Activated naive CD8-positive, alpha-beta T cell treated with anti-CD3 and anti-CD28 coated beads, Interleukin-2, amount 50 U/mL, for 16 hours (primary cell): ENCODE measurements at places on chromosomes 4 and X.

- no peak for DNase-seq
Observed at GRCh38 chr4:153465615-153466080, 512 bp upstream of the TMEM131L start.

DNA sequence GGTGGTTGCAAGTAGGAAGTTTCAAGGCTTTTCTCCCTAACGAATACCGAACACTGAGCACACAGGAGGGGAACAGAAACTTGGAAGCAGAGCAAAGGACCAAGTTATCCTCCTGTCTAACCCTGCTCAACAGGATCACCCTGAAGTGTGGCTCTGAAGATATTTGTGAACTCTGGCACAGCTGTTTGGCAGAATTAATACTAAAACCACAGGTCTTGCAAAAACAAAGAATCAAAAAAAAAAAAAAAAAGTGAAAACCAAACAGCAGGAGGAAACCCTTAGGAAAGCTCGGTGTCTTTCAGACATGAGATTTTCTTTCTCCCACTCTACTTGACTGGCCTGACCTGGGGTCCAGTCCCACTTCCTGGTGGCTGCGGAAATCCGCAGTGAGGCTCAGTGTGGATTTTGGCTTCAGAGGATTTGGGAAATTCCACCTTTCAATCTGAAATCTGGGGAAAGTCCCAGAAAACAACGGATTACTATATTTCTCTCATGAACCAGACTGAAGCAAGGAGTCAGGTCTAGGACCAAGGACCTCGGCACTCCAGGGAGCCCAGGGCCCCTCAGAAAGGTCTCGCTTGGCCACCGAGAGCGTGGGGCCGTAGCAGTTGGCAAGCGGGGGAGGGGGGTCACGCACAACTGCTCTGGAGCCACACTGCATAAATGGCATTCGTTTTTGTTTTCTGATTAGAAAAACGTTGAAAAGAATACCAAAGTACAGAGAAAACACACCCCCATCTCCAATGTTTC is 867 bp downstream of the TIFA start:
- no peak for DNase-seq

DNA sequence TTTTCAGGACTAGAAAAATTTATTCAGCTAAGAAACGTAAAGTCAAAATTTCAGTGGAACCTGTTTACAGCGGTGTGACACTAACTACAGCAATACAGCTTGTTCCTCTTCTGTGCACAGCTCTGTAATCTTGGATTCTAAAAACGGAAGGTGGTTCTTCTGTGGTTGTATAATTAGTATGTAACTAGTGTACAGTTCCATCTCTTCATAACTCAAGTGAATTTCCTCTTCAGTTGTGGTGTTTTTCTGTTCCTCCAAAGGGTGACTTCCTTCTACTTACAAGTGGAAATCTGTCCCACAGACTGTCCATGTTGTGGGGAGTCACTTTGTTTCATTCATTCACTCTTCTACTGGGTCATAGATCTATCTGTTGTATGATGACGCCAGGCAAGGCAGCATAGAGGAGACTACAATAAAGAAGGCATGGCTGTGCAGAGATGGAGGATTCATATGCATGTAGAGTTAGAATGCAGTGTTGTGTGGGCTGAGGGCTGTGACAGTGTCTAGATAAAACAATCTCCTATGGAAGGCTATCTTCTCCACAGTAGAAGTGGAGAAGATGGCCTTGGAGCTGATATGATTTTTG is 5.4 kb downstream of the DAPP1 start:
- no peak for DNase-seq

DNA sequence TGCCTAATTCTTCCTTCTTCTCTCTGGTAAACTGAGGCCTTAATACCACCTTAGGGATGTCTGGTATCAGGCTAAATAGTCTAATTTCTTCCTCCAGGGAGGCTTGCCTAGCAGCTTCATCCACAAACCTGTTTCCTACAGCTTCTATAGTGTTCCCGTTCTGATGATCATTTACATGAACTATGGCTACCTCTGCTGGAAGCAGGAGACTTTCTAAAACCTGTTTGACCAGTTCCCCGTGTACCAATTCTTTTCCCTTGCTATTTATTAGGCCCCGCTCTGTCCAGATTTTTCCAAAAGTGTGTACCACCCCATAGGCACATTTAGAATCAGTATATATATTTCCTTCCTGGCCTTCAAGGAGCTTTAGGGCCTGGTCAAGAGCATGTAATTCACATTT is 5.8 kb upstream of the USP38 start:
- DNase-seq = no peak

GRCh38 chr4:165612936-165613335 is 234.1 kb downstream of the CPE start:
- no peak for DNase-seq

DNA sequence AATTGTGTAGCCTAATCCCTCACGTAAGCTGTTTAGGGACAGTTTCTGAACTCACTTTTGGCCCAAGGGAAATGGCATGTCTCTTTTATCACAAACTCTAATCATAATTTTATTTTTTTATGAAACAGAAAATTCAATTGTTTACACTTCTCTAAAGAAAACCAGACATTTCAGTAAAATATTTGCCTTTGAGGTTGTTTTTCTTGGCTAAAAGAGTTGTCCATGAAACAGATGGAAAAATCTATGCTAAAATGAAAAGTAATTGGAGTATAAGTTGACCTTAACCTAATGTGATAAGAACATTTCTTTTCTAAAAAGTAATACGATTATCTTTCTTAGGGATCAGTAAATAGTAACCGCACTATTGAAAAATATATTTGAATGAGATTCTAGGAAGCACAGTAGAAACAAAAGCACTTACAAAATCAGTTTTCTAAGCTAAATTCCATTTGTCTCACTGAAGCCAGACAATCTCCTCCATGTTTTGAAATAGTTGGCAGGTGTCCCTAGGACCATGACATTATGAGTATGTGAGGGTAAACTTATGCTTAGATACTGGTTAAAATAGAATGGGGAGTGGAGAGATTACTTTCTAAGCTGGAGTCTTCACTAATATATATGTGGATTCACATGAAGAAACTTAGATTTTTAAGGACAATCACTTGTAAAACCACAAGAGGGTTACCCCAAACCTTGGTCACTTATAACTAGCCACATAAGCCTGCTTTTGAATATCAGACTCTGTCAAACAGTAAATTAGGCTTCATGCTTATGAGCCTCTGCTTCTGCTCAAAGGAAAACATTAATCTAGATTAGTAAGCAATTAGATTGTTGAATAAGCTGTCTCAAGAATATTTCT is 20.1 kb upstream of the TET2 start:
- no peak for DNase-seq

DNA sequence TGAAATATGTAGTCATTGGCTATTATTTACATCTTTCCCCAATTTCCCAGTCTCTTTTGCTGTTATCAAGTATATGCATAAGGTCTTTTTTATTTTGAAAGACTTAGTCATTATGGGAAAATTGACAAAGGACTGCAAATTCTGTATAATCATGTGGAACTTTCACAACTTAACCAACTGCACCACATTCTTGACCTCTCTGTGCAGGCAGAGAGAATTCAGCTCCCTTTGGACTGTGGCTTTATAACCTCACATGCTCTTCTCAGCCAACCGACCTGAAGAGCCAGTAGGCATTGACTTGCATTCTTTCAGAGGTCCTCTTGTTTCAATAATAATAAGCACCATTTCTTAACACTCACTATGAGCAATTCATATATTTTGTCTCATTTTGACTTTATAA is 66.9 kb downstream of the ANXA3 start:
- no peak for DNase-seq

DNA sequence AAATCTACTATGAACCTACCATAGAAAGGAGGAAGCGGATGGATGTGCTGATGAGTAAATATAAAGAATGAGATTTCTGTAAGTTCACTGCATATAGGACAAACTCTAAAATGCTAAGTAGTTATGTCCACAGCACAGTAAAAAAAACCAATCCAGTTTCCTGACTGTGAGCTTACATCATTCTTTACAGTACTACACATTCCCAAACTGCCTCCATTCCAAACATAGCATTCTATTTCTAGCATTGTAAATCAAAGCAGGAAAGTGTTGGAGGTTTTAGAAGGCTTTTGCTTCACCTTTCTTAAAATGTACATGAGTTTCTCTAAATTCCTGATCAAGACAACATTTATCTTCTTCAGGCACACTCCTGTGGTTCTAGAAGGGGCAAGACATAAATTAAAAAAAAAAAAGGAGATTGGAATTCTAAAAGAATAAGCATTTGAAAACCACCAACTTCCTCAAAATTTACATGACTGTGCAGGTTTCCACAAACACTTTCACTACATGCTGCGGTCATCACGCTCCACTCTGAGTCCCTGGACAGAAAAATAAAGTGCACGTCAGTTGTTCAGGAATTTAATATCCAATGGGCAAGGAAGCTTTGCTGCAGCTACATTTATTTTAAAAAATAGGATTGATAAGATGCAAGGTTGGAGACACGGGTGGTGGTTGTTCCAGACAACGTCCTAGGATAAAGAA is 297.6 kb upstream of the STS start:
- no peak for DNase-seq

- DNase-seq = no peak
Observed at GRCh38 chr4:150160473-150160872, 82.2 kb downstream of the DCLK2 start.

DNA sequence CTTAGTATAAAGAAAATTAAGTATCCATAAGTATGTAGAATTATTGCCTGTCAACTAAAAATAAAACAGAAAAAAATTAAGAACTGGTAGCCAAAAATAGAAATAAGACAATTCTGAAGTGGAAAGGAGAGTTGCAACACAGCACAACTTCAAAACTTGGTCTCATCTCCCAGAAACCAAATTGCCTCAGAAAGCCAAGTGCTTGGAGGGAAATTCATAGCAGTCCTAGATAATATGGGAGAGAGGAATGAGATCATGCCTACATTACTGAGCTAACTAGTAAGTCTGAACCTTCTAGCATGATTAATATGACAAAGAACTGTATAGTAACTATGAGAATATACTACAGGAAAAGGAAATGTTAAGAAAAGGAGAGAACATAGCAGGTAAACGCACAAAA is 256.5 kb downstream of the LDB2 start:
- DNase-seq = no peak

DNA sequence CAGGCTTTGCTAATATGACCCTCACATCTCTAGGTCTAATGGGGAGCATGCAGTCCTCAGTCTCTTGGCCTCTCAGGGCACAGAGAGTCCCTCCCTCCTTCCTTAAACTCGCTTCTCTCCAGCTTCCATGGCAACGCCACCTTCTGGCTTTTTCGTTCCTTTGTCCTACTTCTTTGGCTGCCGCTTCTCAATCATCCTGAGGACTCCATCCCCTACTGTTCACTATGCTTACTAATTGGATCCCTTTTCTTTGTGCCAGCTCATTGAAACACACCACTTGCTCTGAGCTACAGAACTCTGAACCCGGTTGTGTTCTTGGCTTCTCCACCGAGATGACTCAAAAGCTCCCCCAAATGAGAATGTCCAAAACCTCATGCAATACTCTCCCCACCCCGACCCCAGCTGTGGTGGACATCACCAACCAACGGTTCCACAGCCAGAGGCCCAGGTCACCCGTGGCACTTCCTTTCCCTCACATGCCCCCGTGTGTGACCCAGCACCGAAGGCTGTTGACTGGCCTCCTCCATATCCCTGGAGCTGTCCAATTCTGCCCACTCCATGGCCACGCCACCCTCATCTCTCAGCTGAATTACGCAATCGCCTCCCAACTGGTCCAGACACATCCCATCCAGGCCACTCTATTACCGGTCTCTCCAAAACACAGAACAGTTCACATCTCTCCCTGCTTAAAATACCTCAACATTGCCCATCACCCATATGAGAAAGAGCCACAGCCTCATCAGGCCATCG is 34.7 kb downstream of the CRMP1 start:
- no peak for DNase-seq

DNA sequence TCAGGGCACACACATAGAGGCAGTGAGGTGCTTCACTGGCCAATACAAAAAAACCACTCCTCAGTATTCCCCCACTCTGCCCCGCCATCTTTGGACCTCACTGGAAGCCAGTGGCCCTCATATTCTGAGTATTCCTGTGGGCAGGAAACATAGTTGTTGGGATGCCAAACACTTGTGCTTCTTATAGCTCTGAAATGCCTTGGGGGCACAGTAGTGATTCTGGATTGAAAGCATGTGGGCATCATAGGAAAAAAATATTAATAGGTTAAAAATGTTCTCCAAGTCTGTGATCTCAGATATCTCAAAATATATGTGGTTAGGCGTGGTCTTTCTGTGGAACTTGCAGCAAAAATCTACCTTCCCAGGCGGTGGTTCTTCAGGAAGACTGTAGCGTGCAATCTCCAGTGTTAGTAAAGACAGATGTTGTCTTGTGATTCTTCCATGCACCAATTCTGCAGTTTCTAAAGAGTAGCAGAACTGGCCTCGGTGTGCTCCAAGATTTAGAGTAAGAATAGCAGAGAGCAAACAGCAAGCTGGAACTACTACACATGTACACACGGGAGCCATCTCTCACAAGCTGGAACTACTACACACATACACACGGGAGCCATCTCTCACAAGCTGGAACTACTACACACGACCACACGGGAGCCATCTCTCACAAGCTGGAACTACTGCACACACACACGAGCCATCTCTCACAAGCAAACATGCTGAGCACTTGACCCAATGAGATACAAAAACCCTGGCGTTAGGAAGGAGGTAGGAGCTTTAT is 8.0 kb upstream of the TENM3 start:
- DNase-seq = no peak

DNA sequence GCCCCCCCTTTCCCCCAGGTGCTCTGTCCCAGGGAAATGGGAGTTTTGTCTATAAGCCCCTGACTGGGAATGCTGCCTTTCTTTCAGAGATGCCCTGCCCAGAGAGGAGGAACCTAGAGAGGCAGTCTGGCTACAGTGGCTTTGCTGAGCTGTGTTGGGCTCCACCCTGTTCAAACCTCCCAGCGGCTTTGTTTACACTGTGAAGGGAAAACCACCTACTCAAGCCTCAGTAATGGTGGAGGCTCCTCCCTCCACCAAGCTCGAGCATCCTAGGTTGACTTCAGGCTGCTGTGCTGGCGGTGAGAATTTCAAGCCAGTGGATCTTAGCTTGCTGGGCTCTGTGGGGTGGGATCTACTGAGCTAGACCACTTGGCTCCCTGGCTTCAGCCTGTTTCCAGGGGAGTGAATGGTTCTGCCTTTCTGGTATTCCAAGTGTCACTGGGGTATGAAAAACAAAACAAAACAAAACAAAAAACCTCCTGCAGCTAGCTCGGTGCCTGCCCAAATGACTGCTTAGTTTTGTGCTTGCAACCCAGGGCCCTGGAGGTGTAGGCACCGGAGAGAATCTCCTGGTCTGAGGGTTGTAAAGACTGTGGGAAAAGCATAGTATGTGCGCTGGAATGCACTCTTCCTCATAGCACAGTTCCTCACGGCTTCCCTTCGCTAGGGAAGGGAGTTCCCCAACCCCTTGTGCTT is 41.7 kb downstream of the ITM2A start:
- no peak for DNase-seq

- DNase-seq = no peak
Observed at GRCh38 chr4:24063731-24064130, 173.9 kb upstream of the PPARGC1A start.

DNA sequence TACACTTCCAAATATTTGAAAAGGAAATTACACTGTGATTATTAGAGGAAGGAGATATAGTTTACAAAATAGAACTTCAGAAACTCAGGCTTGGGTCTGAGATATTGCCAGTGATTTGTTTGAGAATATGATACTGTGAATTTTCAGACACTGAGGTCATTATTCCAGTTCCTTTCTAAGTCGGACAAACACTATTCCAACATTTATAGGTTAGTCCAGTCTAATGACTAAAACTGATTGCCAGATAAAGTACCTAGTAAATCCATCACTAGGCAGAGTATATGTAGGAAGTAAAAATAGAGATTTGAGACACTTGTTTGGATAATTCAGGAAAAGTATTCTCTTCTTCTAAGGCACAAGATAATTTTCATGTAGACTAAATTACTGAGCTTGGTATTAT is 13.2 kb downstream of the MTTP start:
- DNase-seq = no peak

GRCh38 chr4:56463711-56464110 is 3.7 kb upstream of the SRP72 start:
- no peak for DNase-seq
